ENCODE measurements at places on chromosomes 13 and 19.

DNA sequence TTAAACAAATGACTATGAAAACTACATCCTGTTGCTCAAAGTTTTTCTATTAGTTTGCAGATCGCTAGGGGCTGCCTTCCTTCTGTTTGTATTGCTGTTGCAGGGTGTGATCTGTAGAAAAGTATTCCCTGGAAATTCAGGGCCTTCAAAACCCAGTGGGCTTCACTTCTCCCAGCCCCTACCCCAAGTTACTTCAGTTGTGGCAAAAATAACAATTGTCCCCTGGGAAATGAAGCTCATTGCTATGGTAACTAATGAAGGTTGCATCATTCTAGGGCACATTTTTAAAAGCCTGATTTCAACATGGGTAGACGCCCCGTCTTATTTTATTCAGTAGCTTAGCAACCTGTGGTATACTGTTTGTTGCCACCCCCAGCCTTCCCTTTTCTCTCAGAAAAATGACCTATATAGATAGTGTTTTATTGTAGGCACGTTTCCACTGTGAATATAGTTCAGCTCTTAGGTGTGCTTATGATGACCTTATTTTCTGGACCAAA is 60.9 kb downstream of the WDFY2 start:
- no peak for DNase-seq

DNA sequence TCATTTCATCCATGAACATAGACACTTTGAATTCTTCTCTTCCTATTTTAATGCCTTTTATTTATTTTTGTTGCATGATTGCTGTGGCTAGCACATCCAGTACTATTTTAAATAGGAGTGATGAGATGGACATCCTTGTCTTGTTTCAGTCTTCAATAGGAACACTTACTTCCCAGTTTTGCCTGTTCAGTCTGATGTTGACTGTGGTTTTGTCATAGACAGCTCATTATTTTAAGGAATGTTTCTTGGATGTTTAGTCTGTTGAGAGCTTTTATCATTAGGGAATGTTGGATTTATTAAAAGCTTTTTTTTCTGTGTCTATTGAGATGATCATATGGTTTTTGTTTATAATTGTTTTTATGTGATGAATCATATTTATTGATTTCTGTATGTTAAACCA is 586.6 kb downstream of the SLITRK1 start:
- DNase-seq: no peak

DNA sequence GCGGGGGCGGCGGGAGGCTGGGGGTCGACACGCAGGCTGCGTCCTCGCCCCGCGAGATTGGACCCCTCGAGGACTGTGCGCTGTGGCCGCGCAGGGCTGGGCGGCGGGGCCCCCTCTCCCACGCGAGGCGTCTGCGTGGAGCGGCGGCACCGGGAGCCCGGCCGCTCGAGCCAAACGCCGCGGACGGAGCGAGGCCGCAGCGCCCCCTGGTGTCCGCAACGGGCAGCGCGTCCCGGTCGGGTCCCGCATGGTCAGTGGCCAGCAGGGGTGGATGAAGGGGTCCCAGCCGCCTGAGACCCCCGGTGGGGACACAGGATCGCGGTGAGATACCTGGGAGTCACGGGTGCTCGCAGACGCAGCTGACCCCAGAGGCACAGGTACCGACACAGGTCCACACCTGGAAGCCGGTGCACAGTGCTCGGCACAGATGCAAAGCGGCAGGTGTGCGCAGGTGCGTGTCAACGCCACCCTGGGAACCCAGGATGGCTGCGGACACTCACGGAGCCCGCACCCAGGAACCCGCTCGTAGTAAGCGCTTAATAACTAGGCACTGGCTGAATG is 2.1 kb upstream of the CIRBP start:
- no peak for DNase-seq

GRCh38 chr19:16590876-16591802 is 18.9 kb upstream of the SLC35E1 start:
- DNase-seq: no peak

DNA sequence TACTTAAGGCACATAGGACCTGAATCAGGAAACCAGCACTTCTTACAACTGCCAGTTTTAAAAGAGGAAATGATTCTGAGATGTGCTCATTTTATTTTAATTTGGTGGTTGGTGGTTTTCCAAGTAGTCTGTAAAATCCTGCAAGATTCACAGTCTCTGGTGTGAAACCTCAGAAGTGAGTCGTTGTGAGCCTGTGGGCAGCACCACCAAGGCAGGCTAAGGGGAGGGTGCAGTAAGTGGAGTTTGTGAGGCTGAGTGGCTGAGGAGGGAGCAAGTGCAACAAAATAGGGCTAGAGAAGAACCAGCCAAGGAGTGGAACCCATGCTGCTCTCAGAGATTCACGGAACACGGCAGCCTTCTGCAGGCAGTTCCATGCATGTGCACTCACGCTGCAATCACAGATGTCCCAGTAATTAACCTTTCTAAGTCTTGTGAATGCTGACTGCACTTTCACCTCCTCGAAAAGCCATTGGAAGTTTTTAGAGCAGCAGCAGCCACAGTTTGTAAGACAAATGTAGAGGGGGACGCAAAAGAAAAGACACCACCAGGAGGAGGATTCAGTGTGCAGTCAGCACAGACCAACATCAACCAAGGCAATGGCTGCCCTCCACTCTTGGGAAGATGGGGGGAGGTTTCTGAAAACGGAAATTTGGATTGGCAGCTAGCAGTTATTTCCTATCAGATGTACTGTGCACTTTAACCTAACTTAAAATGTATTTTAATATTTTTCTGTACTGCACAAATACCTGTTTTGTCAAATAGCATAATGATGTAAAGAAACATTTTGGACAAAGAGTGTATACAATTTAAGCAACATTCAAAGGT is 44.9 kb downstream of the ESD start:
- peak; percentile 34 for DNase-seq

GRCh38 chr19:5262721-5263120 is 77.9 kb downstream of the PTPRS start:
- no peak for DNase-seq

DNA sequence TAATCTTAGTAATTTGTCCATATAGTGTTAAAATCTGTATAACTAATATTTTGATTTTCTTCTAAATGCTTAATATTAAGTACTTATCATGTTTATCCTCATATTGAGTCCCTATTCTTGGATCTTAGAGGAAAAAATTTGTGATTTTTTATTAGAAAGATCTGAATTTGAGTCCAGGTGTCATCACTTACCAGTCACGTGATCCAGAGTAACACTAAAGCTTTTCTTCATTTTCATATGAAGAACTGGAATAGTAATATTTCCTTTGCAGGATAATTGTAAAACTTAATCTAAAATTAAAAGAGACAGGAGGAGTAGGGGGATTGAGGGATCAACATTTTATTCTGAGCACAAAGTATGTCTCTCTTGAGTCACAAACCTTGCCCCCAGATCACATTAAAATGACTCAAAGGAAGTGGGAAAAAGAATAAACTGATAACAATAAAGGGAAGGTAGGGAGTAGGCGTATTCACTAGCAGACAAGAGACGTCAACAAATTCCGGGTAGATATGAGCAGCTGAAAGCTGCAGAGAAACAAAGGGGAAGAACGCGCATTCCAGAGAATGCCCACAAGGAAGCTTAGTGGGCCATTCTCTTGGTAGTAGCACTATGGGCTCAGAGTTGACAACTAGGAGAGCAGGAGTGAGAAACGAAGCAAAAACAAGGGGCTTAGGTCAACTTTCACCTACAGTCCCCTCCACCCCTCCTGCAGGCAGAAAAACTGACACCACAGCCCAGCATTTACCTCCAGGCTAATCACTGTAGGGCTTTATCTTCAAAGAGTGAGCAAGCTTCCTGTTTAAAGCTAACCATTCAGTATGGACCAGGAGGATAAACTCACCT is 123.1 kb downstream of the SPRY2 start:
- no peak for DNase-seq

DNA sequence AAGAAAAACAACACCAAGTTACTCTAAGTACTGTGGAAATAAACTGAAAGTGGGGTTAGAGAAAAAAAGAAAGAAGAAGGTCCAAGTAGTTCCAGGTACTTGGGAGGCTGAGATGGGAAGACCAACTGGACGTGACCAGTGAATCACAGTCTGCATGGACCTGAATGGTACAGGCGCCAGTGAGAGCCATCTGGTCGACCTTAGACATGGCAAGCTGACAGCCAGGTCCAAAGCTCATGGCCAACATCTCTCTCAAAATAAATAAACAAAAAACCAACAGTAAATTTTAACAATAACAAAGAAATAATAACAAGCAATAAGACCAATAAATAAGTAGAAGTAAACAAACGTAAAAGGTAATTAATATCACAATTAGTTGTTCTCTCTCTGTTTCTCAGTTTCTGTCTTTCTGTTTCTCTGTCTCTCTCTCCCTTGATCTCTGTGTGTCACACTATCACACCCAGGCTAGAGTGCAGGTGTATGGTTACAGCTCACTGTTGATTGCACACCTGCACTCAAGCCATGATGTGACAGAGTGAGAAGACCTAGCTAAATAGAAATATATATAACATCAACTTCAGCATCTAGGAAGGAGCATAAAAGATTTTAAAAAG is 31.6 kb upstream of the ZNF724 start:
- no peak for DNase-seq

DNA sequence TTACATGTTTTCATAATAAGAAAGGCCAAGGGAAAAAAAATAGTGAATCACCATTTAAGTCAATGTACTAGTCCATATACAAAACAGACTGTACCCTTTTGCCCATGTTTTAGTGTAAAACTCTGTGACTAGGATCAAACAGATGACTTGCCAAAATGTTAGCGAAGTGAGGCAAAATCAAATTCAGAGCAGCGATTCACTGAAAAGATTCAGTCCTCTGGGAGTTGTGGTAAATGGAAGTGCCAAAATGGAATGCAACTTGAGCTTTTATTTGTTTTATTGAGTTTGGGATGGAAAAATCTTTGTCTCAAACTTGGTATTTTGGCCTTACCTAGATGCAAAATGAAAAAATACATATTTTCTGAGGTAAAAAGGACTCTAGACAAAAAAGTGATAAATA is 9.1 kb downstream of the CDADC1 start:
- no peak for DNase-seq

GRCh38 chr19:16325641-16326400 is 1.2 kb downstream of the KLF2 start:
- no peak for DNase-seq

- DNase-seq: no peak
Measured at GRCh38 chr13:114140906-114141250, 8.5 kb upstream of the RASA3 start.

DNA sequence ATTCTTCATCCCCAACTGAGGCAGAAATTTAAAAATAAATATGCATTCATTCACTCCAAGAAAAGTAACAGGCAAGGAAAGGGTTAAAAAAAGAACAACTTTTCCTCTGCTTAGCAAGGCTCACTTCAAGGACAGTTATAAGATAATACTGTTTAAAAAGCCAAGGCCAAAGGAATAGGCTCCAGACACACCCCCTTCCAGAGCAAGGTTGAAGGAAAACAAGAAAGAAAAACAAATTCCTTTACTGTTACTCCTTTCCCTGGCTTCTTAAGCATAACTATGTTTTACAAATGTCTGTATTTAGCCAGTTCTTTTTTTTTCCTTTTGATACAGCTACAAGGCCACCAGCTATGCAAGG is 8.5 kb downstream of the SIGLEC11 start:
- no peak for DNase-seq

DNA sequence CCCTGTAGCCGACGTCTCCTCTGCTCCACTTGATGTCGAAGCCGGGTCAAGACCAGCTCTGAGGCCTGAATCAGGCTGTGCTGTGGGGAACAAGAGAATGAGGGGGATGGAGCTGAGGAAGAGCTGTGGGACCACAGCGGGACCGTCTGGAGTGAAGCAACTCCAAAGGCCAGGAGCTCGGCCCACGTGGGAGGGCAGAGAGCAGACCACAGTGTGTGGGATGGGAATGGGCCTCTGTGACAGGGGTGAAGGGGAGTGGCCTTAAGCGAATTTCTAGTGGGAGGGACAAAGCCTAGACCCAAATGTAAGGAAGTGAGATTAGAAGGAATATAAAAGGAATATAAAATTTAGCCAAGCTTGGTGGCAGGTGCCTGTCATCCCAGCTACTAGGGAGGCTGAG is 3.8 kb upstream of the SLC8A2 start:
- DNase-seq: no peak

- DNase-seq: no peak
Measured at GRCh38 chr19:49094505-49095482, 9.5 kb downstream of the SNRNP70 start.

DNA sequence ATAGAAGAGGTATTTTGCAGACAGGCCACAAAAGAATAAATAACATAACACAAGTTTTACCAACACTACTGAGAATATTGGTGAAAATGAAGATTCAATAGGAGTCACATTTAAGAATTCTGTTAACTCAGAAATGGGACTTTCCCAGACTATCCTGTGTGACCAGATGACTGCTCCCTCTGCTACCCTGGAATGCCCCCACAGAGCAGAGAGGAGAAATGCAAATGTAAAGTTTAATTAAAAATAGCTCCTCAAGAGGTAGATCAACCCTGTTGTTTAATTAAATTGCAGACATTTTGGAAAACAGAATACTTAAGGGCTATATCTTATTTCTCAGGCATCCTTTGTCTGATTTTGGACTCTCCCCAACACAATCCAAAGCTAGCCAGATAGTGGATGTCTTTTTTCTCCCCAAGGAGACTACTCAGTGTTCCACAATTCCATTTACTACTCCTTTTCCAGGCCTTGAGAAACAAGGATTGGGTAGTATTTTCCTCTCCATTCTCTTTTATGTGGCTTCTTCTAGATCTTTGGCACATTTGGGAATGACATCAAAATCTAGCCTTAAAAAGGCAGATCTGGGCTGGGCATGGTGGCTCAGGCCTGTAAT is 104.7 kb upstream of the TSC22D1 start:
- DNase-seq: no peak

GRCh38 chr13:107332188-107332587 is 764.3 kb upstream of the ARGLU1 start:
- no peak for DNase-seq

DNA sequence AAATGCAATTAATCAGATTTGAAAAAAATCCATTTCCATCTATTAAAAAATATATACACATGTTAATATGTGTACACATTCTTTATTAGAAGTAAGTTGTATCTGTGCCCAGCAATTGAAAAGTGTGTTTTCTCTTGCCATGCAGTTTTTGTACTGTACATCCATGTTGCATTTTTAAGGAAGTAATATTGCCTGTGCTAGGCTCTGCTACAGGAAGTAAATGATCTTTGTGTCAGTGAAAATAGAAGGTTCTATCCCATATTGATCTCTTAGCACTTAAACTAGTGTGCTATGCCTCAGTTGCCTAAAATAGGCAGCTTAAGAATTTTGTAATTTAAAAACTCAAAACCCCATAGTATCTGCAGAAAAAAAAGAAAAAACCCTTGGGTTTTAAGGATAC is 122.5 kb downstream of the CDK8 start:
- DNase-seq: no peak

- DNase-seq: no peak
Measured at GRCh38 chr13:44350775-44351504, 22.7 kb upstream of the SERP2 start.

- no peak for DNase-seq
Measured at GRCh38 chr13:78680115-78680561, 21.2 kb upstream of the OBI1 start.

DNA sequence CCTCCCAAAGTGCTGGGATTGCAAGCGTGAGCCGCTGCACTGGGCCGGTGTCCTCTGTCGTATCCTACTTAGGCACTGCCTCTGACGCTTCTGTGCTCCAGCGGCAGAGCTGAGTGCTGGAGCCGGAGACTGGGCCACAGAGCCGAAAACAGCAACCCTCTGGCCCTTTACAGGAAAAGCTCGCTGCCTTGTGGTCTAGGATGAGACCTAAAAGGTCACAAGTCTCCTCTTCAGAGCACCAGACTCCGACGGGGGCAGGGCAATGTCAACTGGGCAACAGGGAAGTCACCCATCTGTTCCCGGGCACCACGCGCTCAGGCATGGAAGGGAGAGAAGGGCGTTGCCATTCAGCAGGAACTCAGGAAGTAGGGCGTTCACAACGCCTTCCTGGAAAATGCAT is 91.7 kb downstream of the GADD45B start:
- DNase-seq: no peak

- DNase-seq: no peak
Measured at GRCh38 chr13:94345374-94346195, 133.9 kb downstream of the DCT start.

Measured in stimulated activated CD4-positive, alpha-beta T cell treated with anti-CD3 and anti-CD28 coated beads, Interleukin-15, amount 100 ng/mL, for 48 hours (primary cell).